Caki2 (cell line): ENCODE measurements at places on chromosomes 5 and 9. TPM values are rescaled to one million over a fixed set of nuclear protein-coding genes. Genes with fewer than 3 reads are reported as not detected.

- no peak for DNase-seq
Observed at GRCh38 chr5:61612431-61612830, 280.4 kb downstream of the ZSWIM6 start.

DNA sequence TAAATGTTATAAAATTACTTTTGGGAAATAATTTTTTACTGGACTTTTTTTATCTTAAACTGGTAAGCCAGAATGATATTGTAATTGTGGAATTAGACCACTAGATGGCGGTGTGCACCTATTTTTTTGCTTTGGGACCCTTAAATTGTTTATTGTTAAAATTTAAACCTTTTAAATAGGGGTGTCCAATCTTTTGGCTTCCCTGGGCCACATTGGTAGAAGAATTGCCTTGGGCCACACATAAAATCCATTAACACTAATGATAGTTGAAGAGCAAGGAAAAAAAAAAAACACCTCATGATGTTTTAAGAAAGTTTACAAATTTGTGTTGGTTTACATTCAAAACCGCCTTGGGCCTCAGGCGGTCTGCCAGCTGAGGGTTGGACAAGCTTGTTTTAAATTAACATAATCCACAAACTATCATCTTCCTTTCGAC is 28.4 kb upstream of the GADD45G start:
- no peak for DNase-seq

- no peak for DNase-seq
Observed at GRCh38 chr5:119332978-119333401, 22.8 kb upstream of the TNFAIP8 start.

DNA sequence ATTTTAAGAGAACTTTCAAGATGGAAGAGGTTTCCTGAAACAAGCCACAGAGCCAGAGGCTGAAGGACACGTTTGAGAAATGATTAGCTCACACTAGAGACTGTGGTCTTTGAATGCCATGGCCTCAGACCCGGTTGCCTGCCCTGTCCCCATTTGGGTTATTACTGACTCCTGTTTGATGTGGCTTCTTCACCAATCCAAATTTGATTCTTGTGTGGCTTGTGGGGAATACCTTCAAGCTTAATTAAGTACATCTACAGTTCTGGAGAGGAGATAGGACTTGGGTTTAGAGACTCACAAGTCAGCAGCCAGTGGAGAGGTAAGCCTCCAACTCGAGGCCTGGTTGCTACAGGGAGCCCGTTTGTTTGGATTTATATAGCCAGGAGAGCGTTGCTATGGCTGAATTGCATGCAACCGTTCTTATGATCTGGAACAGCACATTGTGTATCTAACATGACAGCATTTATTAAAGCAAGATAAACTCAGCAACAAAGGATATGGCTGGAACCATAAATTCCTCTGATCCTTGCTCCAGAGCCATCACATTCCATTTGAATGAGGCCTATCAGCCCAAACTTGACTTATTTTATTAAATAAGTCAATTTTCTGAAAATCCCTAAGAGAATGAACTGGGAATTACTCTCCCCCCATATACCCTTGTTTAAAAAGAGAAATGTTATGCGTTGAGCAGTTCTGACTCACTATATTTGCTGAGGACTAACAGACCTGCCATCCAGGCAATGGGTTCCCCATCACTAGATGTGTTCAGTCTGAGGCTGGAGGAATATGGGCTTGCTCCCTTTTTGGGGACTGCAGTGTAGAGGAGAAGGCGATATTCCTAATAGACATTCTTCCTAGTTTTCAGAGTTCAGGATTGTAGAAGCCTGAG is 88.4 kb upstream of the TNFSF8 start:
- no peak for DNase-seq

DNA sequence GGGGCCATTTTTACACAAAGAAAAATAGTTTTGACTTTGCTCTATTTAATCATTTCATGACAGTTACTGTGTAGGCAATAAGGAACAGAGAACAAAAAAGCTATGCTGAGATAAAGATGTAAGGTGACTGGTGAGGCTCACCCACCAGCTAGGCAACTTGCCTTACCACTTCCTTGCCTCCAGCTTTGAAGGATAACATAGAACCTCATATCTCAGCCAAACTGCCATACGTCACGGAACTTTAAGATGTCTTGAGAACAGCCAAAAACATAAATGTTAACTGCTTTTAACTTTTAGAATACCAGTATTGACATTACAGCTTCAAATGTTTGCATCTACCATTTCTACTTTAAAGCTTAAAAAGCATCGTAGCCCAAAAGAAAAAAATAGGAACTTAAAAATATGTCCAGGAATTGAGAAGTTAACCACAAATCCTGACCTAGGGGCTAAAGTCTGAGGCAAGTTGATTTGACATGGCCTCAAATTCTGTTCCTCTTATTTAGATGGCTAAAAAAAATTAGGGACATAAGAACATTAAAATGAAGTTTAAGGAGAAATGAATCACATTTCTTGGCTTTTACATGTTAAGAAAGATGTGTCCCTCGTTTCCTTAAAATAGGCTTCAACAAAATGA is 7.7 kb upstream of the GCNT4 start:
- DNase-seq: no peak

GRCh38 chr9:94676446-94677131 is 37.3 kb upstream of the FBP1 start:
- no peak for DNase-seq

GRCh38 chr5:139757727-139758509 is 37.7 kb upstream of the PSD2 start:
- DNase-seq: no peak

GRCh38 chr5:117562647-117563046 is 988.0 kb upstream of the SEMA6A start:
- no peak for DNase-seq

DNA sequence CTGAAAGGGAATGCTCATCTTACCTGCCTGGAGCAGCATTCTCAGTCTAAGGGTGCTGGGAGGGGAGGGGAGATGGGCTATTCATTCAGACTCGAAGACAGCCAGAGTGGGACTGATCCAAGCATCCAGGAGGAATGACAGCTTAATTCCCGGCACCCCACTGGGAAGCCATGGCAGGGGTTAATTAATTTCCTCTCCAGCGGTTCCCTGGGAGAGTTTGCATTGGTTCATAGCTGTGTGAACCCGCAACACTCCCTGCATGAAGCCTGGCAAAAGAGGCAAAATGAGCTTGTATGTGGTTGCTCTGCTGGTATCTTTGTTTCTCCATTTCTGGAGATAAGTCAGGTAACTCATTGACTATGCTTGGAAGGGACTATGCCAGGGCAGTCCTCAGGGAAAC is 401.0 kb upstream of the SLC24A2 start:
- no peak for DNase-seq

DNA sequence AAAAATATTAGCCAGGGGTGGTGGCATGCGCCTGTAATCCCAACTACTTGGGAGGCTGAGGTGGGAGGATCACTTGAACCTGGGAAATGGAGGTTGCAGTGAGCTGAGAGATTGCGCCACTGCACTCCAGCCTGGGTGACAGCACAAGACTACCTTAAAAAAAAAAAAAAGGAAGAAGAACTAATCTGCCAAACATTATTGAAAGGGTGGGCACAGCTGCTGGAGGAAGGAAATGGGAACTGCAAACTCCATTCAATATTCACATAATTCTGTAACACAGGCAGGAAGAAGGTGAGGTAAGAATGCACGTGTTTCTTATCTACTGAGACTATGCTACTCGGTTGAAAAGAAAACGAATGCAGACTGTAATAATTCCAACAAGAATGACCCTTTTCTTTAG is 121.1 kb upstream of the GNA14 start:
- no peak for DNase-seq

GRCh38 chr5:60482301-60482700 is 217.7 kb downstream of the DEPDC1B start:
- DNase-seq: no peak

- DNase-seq: no peak
Observed at GRCh38 chr9:6977761-6978160, 220.0 kb downstream of the KDM4C start.

DNA sequence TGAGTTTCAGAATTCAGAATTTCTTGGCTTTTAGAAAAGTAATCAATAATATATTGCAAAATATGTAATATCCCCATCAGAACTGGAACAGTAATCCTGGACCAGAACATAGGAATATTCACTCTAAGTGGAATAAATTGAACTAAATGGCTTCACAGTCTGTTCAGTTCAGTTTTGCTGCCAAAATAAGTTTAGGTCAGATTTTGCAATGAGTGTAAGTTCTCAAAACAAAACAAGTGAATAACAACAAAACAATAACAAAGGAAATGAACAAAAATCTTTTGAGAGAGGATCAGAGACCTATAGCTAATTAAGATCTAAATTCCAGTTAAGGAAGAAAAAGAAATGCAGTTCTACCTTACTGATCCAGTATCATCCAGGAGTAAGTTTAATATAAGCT is 9.3 kb downstream of the PTGER4 start:
- DNase-seq: no peak

DNA sequence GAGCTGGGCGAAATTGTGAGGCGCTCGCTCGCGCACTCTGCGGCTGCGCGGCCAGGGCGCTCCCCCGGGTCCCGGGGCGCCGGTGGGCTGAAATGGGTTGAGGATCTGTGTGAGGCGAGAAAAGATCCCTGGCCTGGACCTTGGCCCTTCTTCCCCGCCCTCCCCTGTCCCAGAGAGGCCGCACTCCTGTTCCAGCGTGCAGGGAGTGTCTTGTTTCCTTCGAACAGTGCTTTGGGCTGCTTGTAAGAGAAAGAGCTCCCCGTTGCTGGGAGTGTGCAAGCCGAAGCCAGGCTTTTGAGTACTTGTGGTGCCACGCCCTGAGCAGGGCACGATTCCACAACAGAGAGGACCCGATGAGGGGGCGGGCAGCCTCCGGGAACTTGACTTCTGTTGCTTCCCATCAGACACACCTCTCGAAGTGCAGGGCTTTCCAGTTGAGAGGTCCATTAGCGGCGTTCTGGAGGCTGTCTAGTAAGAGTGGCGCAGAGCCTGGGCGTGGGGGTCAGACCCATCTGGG is 535 bp downstream of the DOLPP1 start:
- no peak for DNase-seq

DNA sequence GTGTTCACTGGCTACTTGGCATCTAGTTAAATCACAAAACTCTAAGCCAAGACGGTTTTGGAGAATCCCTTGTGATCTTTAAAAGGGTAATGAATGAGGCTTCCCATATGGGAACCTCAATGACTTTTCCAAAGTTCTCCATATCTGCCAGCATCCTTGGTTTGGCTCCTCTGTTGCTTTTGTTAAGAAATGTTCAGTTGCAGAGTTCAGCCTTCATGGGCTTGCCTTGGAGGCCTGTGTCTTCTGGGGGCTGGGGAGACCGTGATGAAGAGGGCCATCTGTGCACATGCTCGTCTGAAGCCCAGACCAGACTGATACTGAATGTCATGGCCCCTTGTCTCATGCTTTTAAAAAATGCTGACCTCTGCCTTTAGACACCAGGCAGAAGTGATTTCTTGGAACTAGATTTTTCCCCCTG is 84.3 kb downstream of the RAI14 start:
- DNase-seq: no peak

DNA sequence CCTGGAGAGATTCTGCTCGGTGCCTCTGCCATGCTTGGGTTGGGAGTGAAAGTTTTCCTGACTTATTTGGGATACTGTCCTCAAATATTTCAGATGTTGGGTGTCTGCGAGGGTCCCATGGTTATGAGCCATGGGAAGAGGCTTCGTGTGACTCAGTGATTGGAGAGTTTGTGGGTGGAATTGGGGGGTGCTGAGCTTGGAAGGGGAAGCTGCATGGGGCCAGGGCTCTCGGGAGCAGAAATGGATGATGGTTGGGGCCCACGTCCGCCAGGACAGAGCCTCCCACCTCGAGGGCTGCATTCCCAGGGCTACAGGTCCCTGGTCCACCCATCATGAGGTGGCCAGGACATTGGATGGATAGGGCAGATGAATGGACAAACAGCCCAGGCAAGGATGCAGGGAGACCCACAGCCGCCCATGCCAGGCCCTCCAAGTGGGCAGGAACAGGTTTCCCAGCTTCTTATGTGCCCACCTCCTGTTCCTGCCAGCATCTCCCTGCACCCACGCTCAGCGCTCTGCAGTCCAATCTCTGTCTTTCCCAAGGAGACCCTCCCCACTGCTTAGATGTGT is 5.5 kb downstream of the OBP2B start:
- DNase-seq: no peak

DNA sequence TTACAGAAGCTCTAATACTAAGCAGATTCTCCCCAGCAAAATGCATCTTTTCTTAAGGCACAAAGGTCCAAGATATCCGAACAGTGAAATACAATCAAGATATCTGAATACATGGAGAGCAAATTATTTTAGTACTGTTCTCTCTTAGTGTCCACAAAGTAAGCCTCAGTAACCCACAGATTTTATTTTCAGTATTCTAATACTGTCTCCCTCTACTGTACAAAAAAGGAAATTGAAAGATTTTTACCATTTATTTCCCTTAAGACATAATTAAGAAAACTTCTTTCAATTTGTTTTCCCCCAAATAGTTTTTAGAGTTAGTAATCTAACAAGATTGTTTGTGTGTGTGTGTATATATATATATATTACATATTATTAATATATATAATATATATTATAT is 24.7 kb upstream of the NOL6 start:
- no peak for DNase-seq

GRCh38 chr5:55578771-55579170 is 44.0 kb upstream of the PLPP1 start:
- DNase-seq: no peak

GRCh38 chr9:36772449-36773403 is 200.0 kb downstream of the MELK start:
- no peak for DNase-seq

GRCh38 chr5:147484708-147485020 is 25.2 kb downstream of the DPYSL3 start:
- no peak for DNase-seq

- no peak for DNase-seq
Observed at GRCh38 chr9:129979071-129979745, 63.8 kb downstream of the FNBP1 start.

GRCh38 chr9:24073007-24073592 is 247.1 kb upstream of the ELAVL2 start:
- DNase-seq: no peak

- DNase-seq: peak; percentile 70
Observed at GRCh38 chr5:57302164-57302563, 128.3 kb downstream of the GPBP1 start.

DNA sequence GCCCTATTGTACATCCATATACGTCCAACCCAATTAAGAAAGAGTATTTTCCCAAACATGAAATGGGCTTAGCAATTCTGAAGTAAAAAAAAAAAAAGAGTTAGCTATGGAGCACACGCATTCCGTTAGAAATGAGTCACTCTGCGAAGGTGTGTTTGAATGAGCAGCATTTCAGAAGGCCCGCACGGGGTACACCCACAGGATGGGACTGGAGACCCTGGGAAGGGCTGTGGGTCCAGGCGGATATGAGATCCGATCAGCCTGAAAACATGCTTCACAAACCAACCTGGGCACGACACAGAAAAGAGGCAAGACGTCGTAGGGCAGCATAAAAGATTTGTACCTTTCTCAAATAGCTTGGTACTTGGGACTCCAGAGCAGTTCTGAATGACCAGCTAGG is 173.9 kb upstream of the KLF9 start:
- DNase-seq: no peak

CCL19 gene
- total RNA-seq: not detected in 2 replicates

ABO gene
- 0.14 and 19.1 TPM in 2 replicates for total RNA-seq

TMEM161B gene
- 1.1 and 6.3 TPM in 2 replicates for total RNA-seq

C1QTNF2 gene
- not detected in 2 replicates for total RNA-seq

SUSD3 gene
- not detected in 2 replicates for total RNA-seq

PCDHA11 gene
- total RNA-seq: 5.6 TPM in 1 of 2 replicates, not detected in the other
